ENCODE measurements at places on chromosomes 16 and 17.
A peak's percentile ranks its signal among the peaks of the same experiment; 100 is the strongest.

GRCh38 chr16:50742576-50743200, 802 bp downstream of the CYLD start:
- peak; percentile 27 for DNase-seq

GRCh38 chr17:62679866-62680377, 52.5 kb downstream of the MRC2 start:
- DNase-seq: no peak

DNA sequence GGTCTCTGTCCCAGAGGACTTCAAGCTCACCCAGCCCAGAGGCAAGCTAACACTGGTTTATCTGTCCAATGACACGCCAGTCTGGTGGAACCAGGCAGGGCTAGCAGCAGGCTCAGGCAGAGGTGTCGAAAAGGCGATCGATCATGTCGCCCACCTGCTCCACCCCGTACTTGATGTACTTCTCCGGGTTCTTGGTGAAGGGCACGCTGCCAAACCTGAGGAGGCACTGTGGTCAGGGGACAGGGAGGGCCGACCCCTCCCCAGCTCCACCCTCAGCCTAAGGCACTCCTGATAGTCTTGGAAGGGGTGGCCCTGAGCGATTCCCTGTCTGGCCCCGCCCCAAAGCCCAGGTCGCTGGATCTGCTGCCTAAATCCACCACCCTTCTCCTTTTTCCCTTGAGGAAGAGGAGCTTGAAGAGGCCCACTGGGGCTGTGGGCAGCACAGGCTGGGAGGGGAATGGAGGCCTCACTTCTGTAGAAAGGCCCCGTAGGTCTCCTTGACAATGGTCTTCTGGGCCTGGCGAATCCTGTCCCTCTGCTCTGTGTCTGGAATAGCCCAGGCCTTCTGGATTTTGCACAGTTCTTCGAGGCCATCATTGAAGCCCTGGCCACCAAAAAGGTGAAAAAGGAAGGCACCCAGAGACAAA, 4.7 kb downstream of the ZACN start:
- no peak for DNase-seq

DNA sequence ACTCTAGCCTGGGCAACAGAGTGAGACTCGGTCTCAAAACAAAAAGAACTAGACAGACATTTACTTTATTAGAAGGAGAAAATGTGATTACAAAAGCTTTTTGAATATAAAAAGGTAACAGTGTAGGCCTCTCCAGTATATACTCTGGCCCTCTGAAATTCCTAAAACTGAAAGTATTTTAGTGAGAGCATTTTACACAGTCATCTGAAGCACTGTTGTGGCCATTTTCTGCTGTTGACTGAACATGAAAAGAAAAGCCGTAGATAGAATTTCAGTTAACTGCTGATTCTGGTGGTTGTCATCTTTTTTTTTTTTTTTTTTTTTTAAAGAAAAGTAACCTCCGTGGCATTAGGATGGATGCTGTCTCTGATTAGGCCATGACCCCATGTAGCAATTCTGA, 15.6 kb downstream of the DUSP14 start:
- DNase-seq: no peak

DNA sequence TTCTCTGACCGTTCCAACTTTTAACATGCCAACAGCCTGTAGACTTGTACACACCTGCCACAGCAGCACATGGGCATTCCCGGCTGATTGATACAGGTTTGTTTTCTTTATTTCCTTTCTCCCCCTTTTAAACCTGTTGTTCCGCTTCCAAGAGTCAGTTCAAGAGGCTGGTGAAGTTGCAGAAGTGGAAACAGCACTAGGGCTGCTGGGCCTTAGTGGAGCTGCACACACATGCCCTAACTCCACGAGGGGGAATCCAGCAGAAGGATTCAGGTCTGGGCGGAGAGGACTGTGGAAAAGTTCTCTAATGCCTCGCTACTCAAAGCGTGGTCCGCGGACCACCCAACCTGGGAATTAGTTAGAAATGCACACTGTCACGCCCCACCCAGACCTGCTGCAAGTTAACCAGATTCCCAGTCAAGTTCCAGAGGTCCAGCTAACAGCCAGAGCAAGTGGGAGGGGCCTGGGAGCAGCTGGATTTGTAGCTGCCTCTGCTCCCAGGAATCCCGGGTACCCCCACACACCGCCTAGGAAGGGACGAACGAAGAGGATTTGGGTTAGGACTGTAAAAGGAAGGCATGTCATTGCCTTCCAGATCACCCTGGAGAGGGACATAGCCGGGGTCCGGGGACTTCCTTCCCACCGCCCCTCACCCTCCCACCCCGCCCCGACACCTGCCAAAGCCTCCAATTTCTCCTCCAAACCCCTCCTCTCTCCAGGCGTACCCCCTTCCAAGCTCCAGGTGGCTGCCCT, 542 bp downstream of the SLC39A11 start:
- DNase-seq: no peak

All from activated T-helper 1 cell treated with anti-CD3 and anti-CD28 coated beads, Interleukin-2, amount 50 U/mL, for 16 hours (primary cell).